ENCODE measurements at places on chromosomes 2 and 18.

DNA sequence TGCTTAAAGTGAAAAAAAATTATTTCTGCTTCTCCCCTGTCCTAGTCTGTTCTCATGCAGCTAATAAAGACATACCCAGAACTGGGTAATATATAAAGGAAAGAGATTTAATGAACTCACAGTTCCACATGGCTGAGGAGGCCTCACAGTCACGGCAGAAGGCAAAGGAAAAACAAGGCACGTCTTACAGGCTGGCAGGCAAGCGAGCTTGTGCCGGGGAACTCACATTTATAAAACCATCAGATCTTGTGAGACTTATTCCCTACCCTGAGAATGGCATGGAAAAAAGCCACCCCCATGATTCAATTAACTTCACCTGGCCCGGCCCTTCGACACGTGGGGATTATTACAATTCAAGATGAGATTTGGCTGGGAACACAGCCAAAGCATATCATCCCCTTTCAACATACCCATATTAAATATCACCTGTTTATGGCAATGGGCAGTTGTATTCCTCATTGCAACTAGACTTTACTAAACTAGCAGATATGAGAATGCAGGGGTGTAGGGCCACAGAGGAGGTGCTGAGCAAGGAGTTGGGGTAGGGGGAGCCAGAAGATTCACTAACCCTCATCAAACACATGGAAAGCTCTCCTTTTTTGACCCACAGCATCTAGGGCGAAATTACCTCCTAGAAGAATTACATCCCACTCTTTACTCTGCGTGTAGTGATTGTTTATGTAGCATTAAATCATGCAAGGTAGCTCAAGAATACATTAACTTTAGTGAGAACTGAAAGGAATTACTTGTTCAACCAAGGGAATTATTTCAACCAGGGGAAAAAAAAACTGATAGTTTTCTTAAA is 183.3 kb upstream of the DOK6 start:
- DNase-seq = peak; percentile 28

DNA sequence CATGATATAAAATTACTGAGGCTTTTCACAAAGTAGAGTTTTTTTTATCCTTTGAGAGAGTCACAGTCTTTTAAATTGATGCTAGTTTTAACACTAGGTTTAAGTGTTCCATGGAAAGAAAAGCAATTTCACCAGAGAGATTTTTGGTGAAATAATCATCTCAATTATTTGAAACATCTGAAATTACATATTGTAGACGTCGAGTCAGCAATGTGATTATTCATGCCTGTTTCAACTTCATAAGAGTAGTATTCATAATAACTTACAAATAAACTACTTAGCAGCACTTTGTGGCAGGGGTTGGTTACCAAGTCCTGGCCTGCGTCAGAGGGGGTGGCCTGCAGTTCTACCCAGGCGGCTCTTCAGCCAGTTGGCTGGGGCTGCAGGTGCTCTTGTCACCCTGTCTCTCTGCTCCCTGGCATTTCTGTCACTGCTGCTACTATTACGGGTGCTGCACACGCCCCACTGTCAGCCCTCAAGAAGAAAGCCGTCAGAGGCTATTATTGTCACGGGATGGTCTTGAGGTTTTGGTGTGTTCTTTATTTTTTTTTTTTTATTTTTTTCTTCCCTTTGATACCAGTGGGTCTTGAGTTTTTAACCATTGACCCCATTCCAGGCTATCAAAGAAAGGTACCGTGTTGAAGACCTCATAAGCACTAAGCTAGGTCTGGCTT is 50.4 kb downstream of the MALT1 start:
- no peak for DNase-seq

DNA sequence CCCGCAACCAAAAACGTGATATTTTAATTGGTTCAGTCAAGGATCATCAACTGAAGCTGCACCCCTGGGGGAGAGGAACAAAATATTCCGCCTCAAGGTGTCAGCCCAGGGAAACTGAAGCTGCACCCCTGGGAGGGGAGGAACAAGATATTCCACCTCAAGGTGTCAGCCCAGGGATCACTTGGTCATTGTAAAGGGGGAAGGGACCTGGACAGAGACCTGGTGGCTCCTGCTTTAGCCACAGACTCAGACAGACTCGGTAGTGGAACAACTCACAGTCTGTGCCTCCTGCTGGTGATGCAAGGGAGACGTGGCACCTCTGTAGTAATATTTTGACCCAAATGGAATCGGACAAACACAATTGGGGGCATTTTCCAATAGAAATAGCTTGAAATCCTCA is 75.1 kb downstream of the GBX2 start:
- DNase-seq = no peak

DNA sequence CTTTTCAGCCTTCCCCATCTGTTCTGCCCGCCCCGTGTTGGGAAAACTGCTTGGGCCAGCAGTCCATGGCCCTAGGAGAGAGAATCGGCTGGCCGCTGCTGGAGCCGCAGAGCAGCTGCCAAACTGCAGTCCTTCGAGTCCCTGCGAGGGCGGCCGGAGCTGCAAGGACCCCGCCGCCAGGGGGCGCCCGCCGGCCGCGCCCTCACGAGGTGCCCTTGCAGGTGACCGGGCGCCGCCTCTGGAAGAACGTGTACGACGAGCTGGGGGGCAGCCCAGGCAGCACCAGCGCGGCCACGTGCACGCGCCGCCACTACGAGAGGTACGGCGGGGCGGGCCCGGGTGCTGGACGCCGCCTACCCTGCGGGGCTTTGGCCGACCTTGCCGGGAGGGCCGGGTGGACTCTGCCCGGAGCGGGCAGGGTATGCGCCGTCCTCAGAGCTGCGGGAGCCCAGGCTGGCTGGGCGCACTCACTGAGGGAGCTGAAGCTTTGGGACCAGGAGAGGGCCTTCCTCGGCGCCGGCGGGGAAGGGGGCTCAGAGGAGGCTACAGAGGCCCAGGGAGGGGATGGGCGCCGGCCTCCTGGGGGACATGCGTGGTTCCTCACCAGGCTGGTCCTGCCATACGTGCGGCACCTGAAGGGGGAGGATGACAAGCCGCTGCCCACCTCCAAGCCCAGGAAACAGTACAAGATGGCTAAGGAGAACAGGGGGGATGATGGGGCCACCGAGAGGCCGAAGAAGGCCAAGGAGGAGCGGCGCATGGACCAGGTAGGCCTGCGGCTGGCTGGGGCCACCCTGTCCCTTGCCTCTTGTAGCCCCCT is 13.6 kb downstream of the ARID5A start:
- DNase-seq = no peak

DNA sequence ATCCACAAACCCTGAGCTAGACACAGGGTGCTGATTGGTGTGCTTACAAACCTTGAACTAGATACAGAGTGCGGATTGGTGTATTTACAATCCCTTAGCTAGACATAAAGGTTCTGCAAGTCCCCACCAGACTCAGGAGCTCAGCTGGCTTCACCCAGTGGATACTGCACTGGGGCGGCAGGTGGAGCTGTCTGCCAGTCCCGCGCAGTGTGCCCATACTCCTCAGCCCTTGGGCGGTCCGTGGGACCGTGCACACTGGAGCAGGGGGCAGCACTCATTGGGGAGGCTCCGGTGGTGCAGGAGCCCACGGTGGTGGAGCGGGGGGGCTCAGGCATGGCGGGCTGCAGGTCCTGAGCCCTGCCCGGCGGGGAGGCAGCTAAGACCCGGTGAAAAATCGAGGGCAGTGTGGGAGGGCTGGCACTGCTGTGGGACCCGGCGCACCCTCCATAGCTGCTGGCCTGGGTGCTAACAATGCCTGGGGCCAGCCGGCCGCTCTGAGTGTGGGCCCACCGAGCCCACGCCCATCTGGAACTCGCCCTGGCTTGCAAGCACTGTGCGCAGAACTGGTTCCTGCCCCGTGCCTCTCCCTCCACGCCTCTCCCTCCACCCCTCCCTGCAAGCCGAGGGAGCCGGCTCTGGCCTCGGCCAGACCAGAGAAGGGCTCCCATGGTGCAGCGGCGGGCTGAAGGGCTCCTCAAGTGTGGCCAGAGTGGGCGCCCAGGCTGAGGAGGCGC is 75.6 kb downstream of the MOB4 start:
- no peak for DNase-seq

DNA sequence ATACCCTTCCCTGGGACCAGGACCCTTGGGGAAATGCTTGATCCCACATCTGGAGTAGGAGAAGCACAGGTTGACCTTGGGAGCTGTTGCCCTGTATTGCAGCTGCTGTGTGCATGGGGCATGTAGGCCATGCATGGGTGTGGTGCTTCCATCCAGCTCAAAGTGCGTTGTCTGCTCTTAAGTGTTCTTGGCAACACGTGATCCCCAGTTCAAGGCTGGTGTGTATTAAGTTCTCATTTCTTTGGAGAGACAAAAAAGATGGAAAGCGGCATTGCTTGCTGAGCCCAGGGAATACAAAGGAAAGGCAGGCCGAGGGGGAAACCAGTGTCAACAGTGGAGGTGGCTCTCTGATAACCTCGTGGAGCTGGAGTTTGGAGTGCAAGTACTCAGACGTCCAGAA is 110.7 kb downstream of the RTP5 start:
- no peak for DNase-seq

Measured in NCI-H187 (cell line).